ENCODE measurements at places on chromosomes 5 and 9. TPM values are rescaled to one million over a fixed set of nuclear protein-coding genes. Genes with fewer than 3 reads are reported as not detected.

PCDHB8 gene
- total RNA-seq, result not detected

PARP8 gene
- total RNA-seq, result 131 TPM

CCL21 gene
- total RNA-seq, result not detected

PCDHB10 gene
- not detected for total RNA-seq

TAS2R1 gene
- not detected for total RNA-seq

ST6GALNAC6 gene
- 113 TPM for total RNA-seq

ABCA1 gene
- 4.4 TPM for total RNA-seq

DNA sequence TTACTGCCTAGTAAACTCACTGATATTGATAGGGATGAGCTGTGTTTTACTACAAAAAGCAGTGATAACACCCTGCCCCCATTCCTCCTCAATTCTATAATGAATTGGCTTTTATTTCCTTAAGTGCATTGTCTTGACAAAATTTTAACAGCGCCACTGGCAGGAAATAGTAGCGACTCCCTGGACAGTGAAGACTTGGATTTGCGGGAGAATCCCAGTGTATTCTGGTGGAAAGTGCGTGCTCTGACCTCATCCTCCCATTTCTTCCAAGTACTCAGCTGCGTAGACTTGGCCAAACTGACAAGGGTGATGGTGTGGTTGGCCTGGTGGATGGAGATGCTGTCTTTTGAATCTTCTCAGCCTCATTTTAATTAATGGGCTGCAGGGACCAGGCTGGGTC is 5.3 kb downstream of the TRIO start:
- no peak overlapping the region for H3K4me3 ChIP-seq
- peaks cover 4% of the 10 kb centered on the region for H3K4me1 ChIP-seq
- no peaks in the 10 kb centered on the region for H3K36me3 ChIP-seq
- DNase-seq, result no peak
- H3K27ac ChIP-seq, result no peak overlapping the region
- no peaks in the 10 kb centered on the region for H3K27me3 ChIP-seq

- no peaks in the 10 kb centered on the region for H3K4me1 ChIP-seq
- H3K27me3 ChIP-seq, result no peaks in the 10 kb centered on the region
- H3K27ac ChIP-seq, result no peak overlapping the region
- DNase-seq, result no peak
- H3K36me3 ChIP-seq, result no peaks in the 10 kb centered on the region
- H3K4me3 ChIP-seq, result no peak overlapping the region
Observed at GRCh38 chr5:110414360-110414759, 312.1 kb downstream of the TMEM232 start.

DNA sequence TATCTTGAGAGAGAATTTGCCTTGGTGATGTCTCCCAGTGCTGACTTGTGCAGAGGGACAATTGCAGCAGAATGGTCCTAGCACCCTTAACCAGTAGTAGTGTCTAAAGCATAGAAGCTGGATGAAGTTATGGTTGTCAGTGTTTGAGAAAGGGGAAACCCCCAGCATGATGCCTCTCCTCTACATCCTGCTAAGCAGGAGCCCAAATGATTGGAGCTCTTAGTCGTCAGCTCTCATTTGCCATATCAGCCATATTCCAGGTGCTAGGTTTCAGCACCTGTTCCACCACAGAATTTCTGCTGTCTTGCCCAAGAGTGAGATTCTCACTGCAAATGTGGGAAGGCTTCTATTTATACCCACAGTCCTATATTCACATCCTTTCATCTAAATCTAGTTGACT is 43.7 kb upstream of the RFX3 start:
- H3K27me3 ChIP-seq, result no peaks in the 10 kb centered on the region
- H3K4me1 ChIP-seq, result no peaks in the 10 kb centered on the region
- H3K27ac ChIP-seq, result no peak overlapping the region
- no peak for DNase-seq

DNA sequence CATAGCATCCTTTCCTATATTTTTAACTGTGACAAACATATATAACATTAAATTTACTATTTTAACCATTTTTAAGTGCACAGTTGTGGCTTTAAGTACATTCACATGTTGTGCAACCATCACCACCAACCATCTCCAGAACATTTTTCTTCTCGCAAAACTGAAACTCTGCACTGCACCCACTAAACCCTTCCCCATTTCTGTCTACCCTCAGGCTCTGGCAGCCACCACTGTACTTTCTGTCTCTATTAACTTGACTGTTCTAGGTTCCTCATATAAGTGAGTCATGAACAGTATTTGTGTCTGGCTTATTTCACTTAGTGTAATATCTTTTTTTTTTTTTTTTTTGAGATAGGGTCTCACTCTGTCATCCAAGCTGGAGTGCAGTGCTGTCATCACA is 25.5 kb downstream of the KCNMB1 start:
- no peak overlapping the region for H3K27ac ChIP-seq
- DNase-seq, result no peak

GRCh38 chr5:14812166-14812565 is 59.4 kb downstream of the ANKH start:
- no peak for DNase-seq
- no peak overlapping the region for H3K27ac ChIP-seq
- H3K36me3 ChIP-seq, result no peaks in the 10 kb centered on the region
- peaks cover 38% of the 10 kb centered on the region for H3K4me1 ChIP-seq
- H3K4me3 ChIP-seq, result no peak overlapping the region

GRCh38 chr9:120928015-120928482 is 1.5 kb upstream of the TRAF1 start:
- peak overlapping the region; percentile 99 for H3K27ac ChIP-seq
- no peak for DNase-seq
- peaks cover 88% of the 10 kb centered on the region for H3K4me1 ChIP-seq
- H3K4me3 ChIP-seq, result peak overlapping the region; percentile 81
- H3K36me3 ChIP-seq, result peaks cover 10% of the 10 kb centered on the region

DNA sequence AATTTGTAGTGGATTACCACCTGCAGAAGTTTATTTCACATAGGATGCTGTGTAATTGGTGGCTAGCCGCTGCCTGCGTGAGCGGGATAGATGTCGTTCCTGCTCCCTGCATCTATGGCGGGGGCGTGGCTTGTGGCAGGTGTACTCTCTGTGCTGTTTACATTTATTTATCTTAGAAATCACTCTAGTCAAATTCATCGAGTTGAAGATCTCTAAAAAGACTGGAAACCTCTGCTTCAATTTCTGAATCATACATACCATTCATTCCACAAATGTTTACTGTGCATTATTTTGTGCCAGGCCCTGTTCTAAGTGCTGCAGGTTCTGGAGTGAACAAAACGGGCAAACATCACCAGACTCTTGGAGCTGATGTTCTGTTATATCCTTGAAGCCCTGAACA is 11.9 kb downstream of the ROPN1L start:
- no peaks in the 10 kb centered on the region for H3K36me3 ChIP-seq
- no peaks in the 10 kb centered on the region for H3K27me3 ChIP-seq
- DNase-seq, result no peak

- no peak overlapping the region for H3K4me3 ChIP-seq
- H3K36me3 ChIP-seq, result peaks cover 3% of the 10 kb centered on the region
- no peaks in the 10 kb centered on the region for H3K27me3 ChIP-seq
Observed at GRCh38 chr9:97491216-97491999, 10.1 kb upstream of the TMOD1 start.

DNA sequence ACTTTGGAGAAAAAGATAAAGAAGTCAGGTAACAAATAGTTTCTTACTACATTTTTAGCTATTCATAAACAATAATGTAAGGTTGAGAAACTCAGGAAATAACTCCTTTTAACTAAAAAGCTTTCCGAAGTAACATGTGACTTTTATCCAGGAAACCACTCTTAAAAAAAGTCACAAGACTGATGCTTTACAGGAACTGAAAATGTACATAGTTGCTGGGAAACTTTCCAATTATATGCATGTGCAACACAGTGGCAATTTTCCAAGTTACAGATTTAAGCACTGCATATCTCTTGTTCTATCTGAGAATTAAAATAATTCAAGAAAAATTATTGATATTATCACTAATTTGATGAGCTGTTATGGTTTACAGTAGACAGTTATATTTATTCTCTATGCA is 105.2 kb downstream of the CDH10 start:
- DNase-seq, result no peak
- no peaks in the 10 kb centered on the region for H3K27me3 ChIP-seq
- H3K4me1 ChIP-seq, result no peaks in the 10 kb centered on the region
- H3K27ac ChIP-seq, result no peak overlapping the region
- H3K36me3 ChIP-seq, result no peaks in the 10 kb centered on the region
- H3K4me3 ChIP-seq, result no peak overlapping the region

- peaks cover 7% of the 10 kb centered on the region for H3K27me3 ChIP-seq
- H3K4me3 ChIP-seq, result no peak overlapping the region
- H3K27ac ChIP-seq, result no peak overlapping the region
- no peaks in the 10 kb centered on the region for H3K4me1 ChIP-seq
- H3K36me3 ChIP-seq, result no peaks in the 10 kb centered on the region
Observed at GRCh38 chr9:93276973-93277372, 93.0 kb downstream of the WNK2 start.

DNA sequence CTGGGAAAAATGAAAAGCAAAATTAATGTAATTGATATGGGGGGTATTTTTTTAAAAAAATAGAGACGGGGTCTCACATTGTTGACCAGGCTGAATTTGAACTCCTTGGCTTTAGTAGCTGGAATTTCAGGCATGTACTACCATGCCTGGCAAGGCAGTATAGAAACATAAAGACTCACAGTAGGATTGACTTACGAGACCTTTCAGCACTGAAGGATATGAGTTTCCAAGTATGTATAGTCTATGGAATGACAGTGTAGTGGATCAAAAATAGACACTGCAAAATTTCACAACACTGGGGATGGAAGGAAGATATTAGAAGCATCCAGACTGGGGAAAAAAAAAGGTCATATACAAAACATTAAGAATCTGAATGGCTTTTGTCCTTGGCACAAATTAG is 6.8 kb downstream of the DCP2 start:
- H3K27me3 ChIP-seq, result no peaks in the 10 kb centered on the region
- H3K4me3 ChIP-seq, result no peak overlapping the region
- peaks cover 5% of the 10 kb centered on the region for H3K36me3 ChIP-seq
- no peak for DNase-seq

GRCh38 chr9:135310134-135310533 is 169.4 kb upstream of the PPP1R26 start:
- H3K4me3 ChIP-seq, result no peak overlapping the region
- H3K27ac ChIP-seq, result no peak overlapping the region
- H3K36me3 ChIP-seq, result no peaks in the 10 kb centered on the region
- no peak for DNase-seq
- H3K27me3 ChIP-seq, result peaks cover 30% of the 10 kb centered on the region
- no peaks in the 10 kb centered on the region for H3K4me1 ChIP-seq

- H3K27ac ChIP-seq, result no peak overlapping the region
- H3K4me1 ChIP-seq, result no peaks in the 10 kb centered on the region
- H3K36me3 ChIP-seq, result no peaks in the 10 kb centered on the region
- H3K4me3 ChIP-seq, result no peak overlapping the region
Observed at GRCh38 chr5:113615708-113616107, 102.2 kb downstream of the YTHDC2 start.

- no peak overlapping the region for H3K4me3 ChIP-seq
- no peak for DNase-seq
- no peaks in the 10 kb centered on the region for H3K4me1 ChIP-seq
Observed at GRCh38 chr5:108206707-108207106, 175.2 kb downstream of the FBXL17 start.

DNA sequence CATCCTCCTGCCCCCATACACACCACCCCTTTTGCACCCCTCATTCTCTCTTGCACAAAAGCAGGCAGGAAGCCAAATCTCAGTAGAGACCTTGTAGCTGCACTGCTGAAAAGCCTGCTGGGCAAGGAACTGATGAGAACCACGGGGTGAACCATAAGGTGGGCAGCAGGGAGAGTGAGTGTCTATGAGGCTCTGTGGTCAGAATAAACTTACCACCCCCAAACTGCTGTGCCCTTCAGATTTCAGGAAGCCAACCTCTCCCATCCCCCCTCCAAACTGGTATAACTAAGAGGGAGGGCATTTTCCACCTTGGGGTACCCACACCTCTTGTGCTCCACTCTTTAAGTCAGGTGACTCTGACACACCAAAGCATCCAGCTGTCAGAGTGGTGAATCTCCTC is 471.4 kb downstream of the SPOCK1 start:
- no peaks in the 10 kb centered on the region for H3K4me1 ChIP-seq
- no peak overlapping the region for H3K4me3 ChIP-seq
- H3K27me3 ChIP-seq, result no peaks in the 10 kb centered on the region
- no peaks in the 10 kb centered on the region for H3K36me3 ChIP-seq
- no peak for DNase-seq

GRCh38 chr9:122277285-122277897 is 12.7 kb downstream of the MRRF start:
- no peaks in the 10 kb centered on the region for H3K36me3 ChIP-seq
- no peaks in the 10 kb centered on the region for H3K4me1 ChIP-seq
- H3K4me3 ChIP-seq, result no peak overlapping the region
- H3K27me3 ChIP-seq, result no peaks in the 10 kb centered on the region

GRCh38 chr9:127692071-127692470 is 14.7 kb upstream of the CFAP157 start:
- no peaks in the 10 kb centered on the region for H3K27me3 ChIP-seq
- H3K4me1 ChIP-seq, result no peaks in the 10 kb centered on the region
- H3K4me3 ChIP-seq, result no peak overlapping the region
- H3K27ac ChIP-seq, result no peak overlapping the region
- no peak for DNase-seq
- peaks cover 3% of the 10 kb centered on the region for H3K36me3 ChIP-seq

DNA sequence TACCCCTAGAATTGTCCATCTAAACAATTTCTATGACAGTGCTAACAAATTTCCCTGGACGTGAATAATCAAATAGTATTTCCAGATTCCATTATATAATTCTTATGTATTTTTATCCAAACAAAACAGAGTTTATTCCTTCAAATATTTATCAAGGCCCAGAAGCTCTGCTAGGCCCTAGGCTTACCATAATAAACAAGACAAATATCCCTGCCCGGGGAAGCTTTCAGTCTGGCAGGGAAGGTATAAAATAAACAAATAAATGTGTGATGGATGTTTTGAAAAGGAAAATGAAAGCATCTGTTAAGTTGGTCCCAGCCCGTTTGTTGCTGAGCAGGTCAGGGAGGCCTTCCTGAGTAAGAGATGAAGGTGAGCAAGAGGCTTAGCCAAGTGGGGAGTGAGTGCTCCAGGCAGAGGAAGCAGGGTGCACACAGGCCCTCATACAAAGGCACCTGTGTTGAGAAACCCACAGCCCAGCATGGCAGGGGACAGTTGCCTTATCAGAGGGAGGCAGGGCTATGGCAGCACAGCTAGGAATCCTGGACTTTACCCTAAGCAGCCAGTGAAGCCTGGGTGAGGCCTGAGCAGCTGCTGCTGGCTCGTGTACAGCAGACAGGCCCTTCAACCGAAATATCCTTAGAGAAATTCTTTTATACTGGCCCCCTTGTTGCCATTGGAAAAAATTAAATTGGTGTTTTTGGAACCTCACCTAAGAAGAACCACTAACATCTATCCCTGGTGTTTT is 7.7 kb upstream of the SLC35D2 start:
- no peaks in the 10 kb centered on the region for H3K4me1 ChIP-seq
- no peak overlapping the region for H3K4me3 ChIP-seq
- H3K36me3 ChIP-seq, result peaks cover 16% of the 10 kb centered on the region
- DNase-seq, result no peak
- no peaks in the 10 kb centered on the region for H3K27me3 ChIP-seq
- peak overlapping the region; percentile 33 for H3K27ac ChIP-seq

All from T-cell (primary cell).